HEK293T (cell line): ENCODE measurements at places on chromosomes 16 and 17.
A peak's percentile ranks its signal among the peaks of the same experiment; 100 is the strongest.

DNA sequence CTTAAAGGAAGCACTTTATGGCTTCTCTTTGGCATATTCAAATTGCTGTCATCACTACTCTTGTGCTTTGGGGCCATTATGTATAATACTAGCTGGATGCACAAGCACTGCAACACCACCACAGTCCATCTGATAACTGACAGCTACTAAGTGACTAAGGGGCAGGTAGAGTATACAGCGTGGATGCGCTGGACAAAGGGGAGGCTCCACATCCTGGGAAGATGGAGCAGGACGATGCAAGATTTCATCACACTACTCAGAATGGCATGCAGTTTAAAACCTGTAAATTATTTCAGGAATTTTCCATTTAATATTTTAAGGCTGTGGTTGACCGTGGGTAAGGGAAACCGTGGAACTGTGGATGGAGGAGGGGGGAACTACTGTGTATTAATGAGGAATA lies 25.0 kb downstream of the MPRIP start:
- DNase-seq = no peak

- no peak for DNase-seq
Measured at GRCh38 chr17:17155568-17155967, 50.6 kb downstream of the PLD6 start.

DNA sequence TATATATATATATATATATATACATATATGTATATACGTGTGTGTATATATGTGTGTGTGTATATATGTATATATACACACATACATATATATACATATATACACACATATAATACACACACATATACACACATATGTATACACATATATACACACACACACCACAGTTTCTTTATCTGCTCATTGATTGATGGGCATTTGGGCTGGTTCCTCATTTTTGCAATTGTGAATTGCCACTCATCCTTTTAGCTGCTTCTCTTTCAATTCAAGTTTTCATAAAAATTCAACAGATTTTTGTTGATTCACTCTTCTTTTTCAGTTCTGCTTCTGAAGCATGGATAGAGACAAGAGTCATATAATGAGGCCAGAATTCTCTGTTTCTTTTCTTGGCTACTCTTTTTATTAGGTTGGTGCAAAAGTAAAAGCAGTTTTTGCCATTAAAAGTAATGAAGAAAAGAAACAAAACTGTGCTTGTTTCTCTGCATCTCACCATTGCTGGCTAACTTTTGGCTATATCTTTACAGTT lies 44.5 kb downstream of the SLFN5 start:
- no peak for DNase-seq

DNA sequence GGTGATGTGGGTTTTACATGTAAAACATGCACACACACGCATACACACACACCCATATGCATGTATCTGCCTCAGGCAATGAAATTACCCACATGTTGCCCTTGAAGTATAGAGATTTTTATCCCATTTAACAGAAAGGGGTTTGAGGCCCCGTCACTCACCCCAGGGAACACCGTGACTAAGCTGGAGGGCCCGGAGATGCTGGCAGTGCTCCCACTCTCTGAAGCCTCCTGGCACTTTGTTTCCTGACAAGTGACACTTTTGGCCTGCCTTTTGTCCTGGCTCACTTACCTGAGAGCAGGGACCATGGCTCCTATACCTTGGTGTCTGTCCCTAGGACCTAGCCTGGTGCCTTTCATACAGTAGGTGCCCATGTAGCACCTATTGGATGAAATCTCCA lies 50.0 kb upstream of the TNRC6C start:
- no peak for DNase-seq

DNA sequence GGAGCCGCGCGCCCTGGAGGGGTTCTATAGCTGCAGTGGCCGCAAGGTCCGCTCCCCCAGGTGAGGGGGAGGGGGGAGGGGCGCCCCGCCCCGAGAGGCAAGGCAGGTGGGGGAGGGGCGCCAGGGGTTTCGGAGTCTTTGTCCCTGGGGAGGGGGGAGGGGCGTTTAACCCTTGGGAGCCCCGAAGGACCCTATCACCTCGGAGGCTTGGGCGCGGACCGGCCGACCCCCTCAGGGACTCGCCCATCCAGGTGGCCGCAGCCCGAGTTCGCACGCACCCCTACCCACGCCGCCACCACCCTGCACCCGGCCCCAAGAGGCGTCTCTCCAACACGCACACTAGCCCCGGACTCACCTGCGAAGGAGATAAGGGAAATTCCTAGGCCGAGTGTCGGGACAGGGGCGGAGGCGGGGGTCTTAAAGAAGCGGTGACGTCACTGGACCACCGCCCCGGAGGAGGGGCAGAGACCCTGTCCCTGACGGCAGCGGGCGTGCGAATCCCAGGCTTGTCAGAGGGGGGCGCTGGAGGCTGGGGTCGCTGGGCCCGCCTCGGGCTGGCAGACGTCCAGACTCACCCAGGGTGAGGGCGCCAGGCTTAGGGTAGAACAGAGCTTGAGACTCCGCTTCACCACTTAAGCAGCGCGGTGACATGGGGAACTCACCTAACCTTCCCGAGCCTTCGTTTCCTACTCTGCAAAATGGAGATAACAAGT lies at the start of gene CLDN6:
Gene CLDN6, minus strand, starts transcription at position 390 of the 713 bp plus-strand sequence. CDS start 2,162 bp downstream, outside the sequence.
- peak; percentile 73 for DNase-seq

DNA sequence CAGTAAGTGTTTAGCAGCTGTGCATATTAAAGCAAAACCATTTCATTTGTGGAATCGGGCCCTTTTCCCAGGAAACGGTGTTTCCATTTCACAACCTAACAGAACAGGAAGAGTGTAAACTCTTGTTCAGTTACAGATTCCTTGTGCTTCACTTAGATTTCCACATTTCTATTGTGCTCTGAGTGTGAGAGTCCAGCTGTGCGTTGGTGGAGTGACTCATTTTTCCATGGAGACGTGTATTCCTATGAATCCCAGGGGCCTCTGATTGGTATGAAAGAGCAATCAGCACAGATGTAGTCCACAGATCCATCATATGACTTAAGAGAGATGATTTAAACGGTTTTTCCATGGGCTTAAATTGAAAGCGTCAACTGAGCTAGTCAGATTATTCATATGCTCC lies 13.3 kb upstream of the CAVIN1 start:
- DNase-seq = no peak

DNA sequence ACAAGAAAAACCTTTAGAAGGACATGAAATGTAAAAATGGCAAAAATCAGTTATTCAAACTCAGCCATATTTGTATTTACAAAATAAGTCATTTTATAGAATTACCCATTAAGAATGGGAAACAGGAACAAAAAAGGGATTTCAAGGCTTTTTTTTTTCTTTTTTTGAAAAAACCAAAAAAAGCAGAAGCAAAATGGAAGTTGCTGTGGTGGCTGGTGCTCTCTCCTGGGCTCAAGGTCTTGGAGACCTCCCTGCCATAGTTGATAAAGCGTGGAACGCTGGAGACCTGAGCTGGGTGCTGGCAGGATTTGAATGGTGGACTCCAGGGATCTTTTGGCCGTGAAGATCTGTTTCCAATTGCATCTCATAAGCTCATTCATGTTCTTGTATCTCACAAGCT lies 3.1 kb downstream of the PLCG2 start:
- DNase-seq = no peak

GRCh38 chr16:23509782-23510163 lies 521 bp downstream of the GGA2 start:
- peak; percentile 10 for DNase-seq

- DNase-seq = no peak
Measured at GRCh38 chr17:79812353-79813258, 15.7 kb upstream of the CBX8 start.

DNA sequence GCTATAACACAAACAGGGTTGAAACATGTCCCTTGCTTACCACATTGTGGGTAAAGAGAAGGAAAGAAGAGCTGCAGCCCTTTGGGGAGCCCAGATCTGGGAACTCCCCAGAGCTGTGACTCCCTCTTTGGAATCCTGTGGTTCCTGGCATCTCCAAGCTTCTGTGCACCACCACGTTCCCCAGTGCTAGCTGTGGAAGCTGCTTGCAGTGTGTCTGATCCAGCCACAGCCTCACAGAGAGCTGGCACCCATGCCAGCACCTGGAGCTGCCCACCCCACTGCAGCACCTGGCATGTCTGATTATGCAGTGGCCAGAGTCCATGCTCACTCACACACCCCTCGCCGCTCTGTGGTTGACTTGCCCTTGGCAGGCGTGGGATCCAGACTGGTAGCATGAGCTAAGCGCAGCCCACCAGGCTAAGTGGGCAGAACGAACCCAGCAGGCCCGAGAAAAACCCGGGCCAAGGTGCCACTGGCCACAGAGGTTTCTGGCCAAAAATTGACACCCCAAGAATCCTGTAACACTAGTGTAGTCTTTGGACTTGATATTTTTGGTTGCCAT lies 252.6 kb upstream of the KCNJ16 start:
- DNase-seq = no peak

- no peak for DNase-seq
Measured at GRCh38 chr16:64629622-64630021, 492.2 kb downstream of the CDH11 start.

- no peak for DNase-seq
Measured at GRCh38 chr17:75130059-75130631, 1.4 kb downstream of the NT5C start.

- no peak for DNase-seq
Measured at GRCh38 chr17:602436-602835, 112.2 kb downstream of the VPS53 start.

DNA sequence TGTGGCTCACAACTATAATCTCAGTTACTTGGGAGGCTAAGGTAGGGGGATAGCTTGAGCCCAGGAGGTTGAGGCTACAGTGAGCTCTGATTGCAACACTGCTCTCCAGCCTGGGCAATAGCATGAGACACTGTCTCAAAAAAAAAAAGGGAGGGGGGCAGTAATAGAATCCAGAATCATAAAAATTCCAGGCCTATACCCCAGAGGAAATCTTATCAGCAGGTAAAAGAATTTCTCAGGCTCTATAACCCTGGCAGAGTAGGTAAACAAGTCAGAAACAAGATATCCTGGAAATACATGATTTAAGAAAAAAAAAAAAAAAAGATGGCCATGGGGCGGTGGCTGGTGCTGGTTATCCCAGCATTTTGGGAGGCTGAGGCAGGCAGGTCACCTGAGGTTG lies 12.9 kb downstream of the SPAG9 start:
- no peak for DNase-seq

DNA sequence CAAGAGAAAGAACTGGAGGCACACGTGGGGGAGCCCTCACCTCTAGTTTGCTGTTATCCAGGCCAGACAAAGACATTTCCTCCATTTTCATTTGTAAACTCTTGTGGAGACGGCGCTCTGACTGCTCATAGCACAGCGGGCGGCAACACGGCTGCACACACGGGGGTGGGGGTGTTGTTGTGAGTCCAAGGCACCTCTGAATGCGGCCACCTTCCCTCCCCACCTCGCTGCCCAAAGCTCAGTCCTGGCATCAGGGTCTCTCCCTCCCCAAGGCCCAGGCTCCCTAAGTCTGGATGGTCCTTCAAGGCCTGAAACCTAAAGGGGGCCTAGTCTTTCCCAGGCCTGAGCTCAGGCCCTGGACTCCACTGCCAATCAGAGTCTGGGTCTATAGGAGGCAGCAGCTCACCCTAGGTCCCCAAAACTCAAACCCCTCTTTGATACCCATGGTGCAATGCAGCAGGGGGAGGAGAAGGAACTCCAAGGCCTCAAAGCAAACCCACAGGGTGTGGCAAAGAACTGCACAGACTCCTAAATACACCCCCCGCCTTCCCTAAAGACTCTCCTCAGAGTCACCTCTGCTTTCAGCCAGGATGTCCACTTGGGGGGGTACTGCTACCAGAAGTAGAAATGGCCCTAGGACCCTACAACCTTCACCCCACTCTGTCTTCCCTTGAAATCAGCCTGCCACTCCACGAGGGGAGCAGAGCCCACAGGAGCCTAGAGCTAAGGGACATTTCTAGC lies 1.5 kb downstream of the ATXN7L3 start:
- no peak for DNase-seq

- no peak for DNase-seq
Measured at GRCh38 chr17:82325286-82326180, 8.0 kb downstream of the SECTM1 start.

DNA sequence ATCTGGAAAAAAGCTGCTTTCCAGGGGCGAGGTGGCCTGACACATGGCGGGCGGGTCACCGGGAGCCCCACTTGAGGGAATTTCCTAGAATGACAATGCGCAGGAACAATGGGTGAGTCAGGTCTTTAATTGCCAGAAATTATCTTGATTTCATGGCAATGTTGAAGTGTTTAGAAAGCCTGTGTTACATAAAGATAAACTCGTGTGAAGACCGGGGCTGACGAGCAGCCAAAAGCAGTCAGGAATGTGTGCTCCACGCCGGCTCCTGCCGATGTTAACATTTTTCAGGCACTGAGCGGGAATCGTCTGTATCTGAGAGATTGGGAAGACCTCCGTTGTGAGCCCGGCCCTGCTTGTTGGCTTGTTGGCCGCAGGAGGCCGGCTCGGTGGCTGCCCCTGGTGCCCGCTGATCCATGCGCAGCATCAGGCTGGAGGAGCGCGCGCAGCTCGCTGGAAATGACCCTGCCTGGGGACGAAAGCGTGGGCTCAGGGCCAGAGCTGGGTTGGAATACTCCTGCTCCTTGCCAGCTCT lies 353.1 kb downstream of the FOXL1 start:
- no peak for DNase-seq

DNA sequence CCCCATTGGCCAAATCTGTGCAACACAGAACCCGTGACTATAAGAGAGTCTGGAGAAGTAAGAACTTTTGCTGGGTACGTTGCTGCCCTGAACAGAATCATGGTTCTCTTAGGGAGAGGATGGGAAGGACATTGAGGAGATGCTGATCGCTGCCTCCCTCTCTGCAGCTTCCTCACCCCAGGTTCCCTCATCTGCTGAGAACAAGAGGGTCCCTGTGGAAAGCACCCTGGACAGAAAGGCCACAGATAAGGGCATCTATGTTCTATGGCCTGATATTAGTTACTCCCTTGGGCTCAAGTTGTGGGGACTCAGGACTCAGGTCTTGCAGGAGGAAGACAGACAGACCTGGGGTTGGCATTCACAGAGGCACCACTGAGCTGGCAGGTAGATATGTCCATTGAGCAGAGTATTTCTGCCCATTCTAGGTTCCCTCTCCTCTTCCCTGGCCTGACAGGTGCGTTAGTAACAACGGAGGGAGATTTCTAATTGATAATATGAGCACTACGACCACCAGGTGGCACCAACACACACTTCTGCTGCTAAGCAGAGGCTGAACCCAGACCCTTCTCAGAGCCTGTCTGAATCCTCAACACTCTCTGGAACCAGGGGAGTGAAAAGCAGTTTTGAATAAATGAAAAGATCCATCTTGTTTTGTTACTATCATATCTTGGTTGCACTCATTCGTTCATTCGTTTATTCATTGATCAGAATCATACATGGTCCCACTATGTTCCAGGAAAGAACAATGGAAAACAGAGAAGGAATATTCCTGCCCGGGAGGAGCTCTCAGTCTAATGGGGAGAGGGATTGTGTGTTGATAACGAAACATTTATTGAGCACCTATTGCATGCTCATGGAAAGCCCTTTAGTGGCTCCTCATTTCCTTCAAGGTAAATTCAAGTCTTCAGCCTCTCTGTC lies 56.4 kb downstream of the SLC6A2 start:
- DNase-seq = peak; percentile 67
